T-helper 17 cell (primary cell): ENCODE measurements at places on chromosomes 12 and 14.

GRCh38 chr12:53941187-53941586 is 2.6 kb downstream of the HOXC13 start:
- DNase-seq, result no peak

DNA sequence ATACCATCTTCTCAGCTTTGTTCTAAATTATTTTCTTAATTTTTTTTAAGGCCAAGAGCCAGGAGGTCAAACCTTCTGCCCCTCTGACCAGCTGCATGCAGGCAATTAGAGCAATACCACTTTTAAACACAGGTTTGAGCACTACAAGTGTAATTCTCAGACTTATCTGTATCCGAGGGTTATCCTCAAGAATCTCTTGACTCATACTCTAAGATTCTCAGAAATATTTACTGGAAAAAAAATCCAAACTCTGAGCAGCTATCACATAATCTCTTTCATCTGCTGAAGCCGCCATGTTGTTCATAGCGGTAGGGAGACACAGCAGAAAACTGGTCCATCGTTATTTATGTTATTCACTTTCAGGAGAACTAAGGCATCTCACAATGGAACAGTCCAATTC is 27.4 kb upstream of the PTHLH start:
- DNase-seq, result no peak

DNA sequence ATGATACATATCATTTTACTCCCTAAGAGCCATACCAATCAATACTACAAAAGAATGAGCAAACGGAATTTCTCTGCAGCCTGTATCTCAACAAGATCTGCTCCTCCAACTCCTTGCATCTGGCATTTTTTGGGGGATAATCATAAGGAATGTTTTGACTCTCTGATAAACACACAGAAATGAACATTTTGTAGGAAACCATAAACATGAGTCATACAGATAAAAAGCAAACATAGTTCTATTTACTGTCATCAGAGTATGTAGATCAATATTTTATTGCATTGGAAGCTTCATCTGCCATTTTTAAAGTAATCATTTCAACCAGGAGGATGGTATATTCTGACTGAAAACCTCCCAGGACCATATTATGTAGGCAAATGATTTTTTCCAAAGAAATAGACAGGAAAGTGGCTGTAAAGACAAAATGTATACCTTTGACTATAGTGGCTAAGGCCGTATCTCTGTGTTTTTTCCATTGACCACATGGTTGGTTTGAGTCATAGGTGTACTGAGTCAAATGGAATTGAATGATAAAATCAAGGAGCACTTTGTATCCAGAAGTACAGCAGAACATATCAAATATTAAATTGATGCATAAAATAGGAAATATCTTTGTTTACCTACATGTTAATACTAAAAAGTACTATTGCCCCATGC is 32.4 kb upstream of the CD69 start:
- DNase-seq, result no peak

DNA sequence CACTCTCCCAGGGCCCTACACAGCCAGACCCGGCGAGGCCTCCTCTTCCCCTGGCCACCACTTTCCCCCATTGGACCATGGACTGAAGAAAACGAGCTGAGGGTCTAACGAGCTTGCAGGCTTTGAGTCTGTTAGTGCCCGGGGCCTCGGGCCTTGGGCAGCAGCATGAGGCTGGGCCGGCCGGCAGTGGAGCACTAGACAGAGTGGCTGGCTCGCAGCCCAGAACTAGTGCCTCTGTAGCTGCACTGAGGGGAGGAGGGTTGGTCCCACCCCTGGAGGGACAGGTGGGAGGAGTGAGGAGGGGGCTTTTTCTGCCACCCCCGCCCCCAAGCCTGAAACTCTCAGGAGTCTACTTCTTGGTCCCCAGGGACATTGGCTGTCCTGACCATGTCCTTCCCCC is 38.7 kb downstream of the SLC6A12 start:
- no peak for DNase-seq

DNA sequence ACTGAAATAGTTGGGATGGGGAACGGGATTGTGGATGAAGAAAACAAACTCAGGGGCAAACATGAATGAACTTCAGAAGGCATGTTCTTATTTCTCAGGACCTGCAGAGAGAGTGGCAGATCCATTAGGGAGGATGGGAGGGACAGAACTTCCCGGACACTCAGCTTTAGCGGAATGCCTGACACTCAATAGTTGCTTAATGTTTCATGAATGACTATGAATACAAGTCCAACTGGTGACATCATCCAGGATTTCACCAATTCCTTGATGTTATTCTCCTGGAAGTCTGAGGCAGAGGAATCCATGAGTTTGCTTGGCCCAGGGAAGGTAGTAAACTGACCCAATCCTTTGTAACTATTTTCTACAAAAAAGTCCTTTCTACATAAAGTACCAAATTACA is 37.8 kb upstream of the LRRC10 start:
- no peak for DNase-seq

DNA sequence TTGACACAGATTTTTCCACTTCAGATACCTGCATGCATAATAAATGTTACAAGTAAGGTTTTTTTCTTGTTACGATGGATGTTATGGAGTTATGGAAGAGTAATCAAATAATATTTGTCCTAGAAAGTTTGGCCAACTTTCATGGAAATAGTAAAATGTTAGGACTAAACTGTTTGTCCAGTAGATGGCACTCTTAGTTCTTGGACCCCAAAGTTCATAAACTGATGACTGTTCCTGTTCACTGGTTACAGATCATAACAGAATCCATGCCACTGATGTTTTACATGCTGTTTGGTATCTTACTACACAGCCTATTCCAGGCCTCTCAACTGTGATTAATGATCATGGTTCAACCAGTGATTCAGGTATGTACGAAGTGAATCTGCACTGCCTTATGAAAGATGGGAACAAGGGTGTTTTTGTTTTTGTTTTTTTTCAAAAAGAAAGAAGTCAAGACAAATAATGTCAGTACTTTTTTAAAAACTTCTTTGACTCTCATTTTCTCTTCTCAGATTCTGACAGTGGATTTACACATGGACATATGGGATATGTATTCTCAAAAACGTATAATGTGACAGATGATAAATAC is 48.8 kb upstream of the SLCO1C1 start:
- no peak for DNase-seq

DNA sequence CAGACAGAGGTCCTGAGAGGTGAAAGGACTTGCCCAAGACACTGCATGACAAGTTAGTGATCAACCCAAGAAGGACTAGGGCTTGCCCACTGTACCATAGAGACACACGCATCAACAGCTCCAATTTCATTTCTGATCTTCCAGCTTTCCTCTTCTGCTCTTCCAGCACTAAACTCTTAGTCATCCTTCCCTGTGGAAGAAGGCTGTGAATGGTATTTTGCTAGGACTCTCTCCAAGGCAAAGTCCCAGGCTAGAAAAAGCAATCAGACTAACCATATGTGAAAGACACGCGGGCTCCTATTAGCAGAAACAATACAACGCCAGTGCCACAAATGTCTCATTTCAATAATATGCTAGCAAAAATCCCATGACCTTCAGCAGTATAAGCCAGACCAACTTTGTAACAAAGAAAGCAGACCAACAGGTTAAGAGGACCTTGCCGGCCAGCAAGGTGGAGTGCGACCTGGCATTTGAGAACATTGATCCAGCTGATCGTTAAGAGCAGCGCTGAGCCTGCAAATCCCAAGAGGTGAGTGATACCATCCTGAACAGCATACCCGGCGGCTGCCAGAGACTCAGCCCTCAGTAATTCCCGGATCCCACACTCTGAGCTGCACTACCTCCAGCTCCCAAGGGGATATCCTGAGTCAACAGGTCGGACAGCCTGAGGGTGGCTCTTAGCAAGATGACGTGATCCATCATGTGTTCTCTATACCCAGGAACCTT is 132.5 kb downstream of the FOXN3 start:
- no peak for DNase-seq

GRCh38 chr12:121581686-121582429 is 1.0 kb upstream of the KDM2B start:
- no peak for DNase-seq
